Uterus (tissue), 4 donors: ENCODE measurements at places on chromosomes 13 and 19. TPM values are rescaled to one million over a fixed set of nuclear protein-coding genes. Genes with fewer than 3 reads are reported as not detected.
A peak's percentile ranks its signal among the peaks of the same experiment; 100 is the strongest.

DNA sequence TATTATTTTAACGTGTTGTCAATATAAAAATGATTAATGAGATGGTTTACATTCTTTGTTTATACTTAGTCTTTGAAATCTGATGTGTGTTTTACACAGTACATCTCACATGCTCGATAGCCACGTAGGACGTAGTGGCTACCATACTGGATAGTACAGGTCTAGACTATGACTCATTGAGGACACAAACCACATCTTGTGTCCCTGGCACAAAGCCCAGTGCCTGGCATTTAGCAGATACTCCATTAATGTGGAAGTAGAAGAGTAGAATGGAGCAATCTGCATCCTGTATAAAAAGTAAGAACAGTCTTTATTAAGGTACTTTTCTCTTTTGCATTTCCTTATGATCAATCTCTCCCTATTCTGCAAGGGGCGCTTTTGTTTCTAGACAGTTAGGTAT is 49.0 kb upstream of the FRY start:
- DNase-seq: no peak
- no peak overlapping the region for H3K27ac ChIP-seq
- H3K36me3 ChIP-seq: no peaks in the 10 kb centered on the region

DNA sequence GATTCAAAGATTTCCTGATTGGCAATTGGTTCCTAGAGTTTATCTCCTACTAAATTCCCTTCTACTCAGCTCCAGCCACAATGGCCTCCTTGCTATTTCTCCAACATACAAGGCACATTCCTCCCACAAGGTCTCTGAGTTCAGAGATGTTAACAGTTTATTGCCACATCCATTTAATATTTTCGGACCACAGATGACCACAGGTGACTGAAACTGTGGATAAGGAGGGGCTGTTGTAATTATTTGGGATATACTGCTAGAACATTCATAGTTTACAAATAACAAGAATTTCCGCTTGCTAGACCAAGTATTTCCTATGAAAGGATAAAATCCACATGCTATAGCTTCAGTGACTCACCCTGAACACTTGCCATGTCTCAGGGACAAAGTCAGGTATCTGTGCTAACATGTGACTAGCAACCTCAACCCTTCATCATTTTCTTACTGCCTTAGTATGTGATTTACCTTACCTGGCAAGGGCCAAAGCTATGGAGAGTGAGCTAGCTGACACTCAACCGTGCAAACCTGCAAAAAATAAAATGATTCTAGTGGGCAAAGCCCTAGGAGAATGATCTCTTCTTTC is 117.7 kb downstream of the TBC1D4 start:
- no peaks in the 10 kb centered on the region for H3K27me3 ChIP-seq
- H3K27ac ChIP-seq: no peak overlapping the region
- DNase-seq: no peak
- H3K36me3 ChIP-seq: no peaks in the 10 kb centered on the region
- H3K4me3 ChIP-seq: no peak overlapping the region
- peaks cover 5% of the 10 kb centered on the region for H3K4me1 ChIP-seq

GRCh38 chr19:15154002-15154612 is 46.7 kb downstream of the NOTCH3 start:
- H3K4me3 ChIP-seq: no peak overlapping the region
- H3K4me1 ChIP-seq: no peaks in the 10 kb centered on the region
- no peak overlapping the region for H3K27ac ChIP-seq
- no peaks in the 10 kb centered on the region for H3K27me3 ChIP-seq
- no peaks in the 10 kb centered on the region for H3K36me3 ChIP-seq

DNA sequence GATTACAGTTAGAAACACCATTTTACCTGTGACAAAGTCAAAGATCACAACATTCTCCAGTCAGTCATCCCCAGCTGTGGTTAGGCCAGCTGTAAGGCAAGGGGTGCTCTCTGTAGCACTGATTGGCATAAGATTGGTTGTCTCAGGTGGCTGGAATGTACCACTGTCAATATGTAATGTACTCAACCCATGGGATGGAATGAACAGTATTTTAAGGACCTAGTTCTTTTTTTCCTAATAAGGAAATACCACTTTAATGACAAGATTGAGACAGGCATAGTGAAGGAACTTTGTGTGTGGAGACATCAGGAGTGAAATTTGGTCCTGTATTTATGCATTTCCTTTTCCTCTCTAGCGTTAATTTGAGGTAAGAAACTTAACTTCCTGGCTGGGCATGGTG is 310.7 kb downstream of the ITGBL1 start:
- H3K4me1 ChIP-seq: no peaks in the 10 kb centered on the region
- H3K4me3 ChIP-seq: no peak overlapping the region
- H3K27me3 ChIP-seq: no peaks in the 10 kb centered on the region
- DNase-seq: no peak
- H3K36me3 ChIP-seq: no peaks in the 10 kb centered on the region
- H3K27ac ChIP-seq: no peak overlapping the region

DNA sequence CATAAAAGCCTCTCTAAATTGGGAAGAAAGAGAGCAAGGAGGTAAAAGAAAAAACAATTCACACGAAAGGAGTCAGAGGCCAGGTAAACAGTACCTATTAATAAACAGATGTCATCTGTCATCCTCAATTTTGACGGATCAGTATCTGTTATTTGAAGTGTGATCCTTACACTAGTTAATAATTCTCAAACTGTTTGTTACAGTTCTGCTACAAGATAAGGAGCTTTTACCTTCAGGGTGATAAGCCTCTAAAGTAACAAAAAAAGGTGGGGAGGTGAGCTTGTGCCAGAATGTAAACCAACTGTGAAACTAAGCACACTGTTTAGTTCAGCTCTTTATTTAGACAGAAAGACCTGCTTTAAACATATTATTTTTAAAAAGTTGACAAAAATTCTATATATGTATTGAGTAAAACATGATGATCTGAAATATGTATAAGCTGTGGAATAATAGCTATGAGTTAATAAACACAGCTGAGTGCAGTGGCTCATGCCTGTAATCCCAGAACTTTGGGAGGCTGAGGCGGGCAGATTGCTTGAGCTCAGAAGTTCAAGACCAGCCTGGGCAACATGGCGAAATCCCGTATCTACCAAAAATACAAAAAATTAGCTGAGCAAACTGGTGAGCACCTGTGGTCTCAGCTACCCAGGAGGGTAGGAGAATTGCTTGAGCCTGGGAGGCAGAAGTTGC is 48.4 kb upstream of the EBPL start:
- no peaks in the 10 kb centered on the region for H3K27me3 ChIP-seq
- no peak overlapping the region for H3K27ac ChIP-seq
- no peaks in the 10 kb centered on the region for H3K4me1 ChIP-seq
- no peaks in the 10 kb centered on the region for H3K36me3 ChIP-seq

DNA sequence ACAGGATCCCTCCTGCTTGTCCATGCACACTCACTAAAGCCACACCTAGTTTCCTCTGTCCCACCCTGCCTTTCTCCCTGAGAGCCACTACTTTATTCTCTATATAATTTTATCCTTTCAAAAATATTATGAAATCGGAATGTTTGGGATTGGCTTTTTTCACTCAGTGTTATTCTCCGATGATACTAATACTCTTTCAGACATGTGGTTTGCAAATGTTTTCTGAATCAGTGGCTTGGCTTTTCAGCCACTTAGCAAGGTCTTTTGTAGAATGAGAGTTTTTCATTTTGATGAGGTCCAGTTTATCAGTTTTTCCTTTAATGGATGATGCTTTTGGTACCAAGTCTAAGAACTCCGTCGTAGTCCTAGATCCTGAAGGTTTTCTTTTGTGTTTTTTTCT is 11.6 kb downstream of the SPATA13 start:
- H3K27me3 ChIP-seq: no peaks in the 10 kb centered on the region
- DNase-seq: no peak
- no peak overlapping the region for H3K4me3 ChIP-seq
- peaks cover 10% of the 10 kb centered on the region for H3K4me1 ChIP-seq
- no peak overlapping the region for H3K27ac ChIP-seq

DNA sequence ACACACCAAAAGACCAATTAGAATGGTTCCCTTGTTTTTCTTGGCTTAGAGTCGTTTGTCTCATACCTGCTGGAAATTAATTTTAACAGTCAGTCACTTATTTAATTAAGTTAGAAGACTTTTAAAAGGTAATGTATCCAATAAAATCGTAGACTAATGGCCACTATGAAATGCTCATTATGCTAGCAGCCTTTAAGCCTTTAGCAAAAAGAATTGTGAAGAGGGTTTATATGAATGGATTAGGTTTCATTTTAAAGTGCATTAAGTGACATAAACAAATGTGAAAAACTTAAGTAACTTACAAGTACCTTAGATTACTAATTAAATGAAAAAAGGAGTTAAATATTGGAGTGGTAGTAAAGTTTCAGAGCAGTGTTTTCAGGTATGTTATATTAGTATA is 139.6 kb downstream of the RXFP2 start:
- DNase-seq: no peak
- no peak overlapping the region for H3K4me3 ChIP-seq
- no peak overlapping the region for H3K27ac ChIP-seq
- H3K36me3 ChIP-seq: no peaks in the 10 kb centered on the region
- no peaks in the 10 kb centered on the region for H3K4me1 ChIP-seq
- no peaks in the 10 kb centered on the region for H3K27me3 ChIP-seq

DNA sequence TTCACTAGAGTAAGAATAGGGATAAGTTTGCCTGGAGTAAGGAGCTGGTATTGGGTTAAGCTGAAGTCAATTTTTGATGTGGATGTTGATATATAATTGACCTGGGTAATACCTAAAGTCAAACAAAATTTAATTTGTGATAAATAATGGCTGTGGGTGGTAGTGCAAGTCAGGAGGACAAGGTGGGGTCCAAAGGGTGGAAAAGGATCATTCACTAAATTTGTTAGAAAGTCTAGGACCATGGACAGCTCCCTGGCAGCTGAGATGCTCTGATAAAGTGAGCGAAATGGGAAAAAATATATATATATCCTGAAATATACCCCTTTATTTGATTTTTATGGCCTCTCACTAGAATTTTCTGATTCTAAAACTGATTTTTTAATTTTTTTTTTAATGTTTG is 463.5 kb downstream of the GPC6 start:
- no peaks in the 10 kb centered on the region for H3K27me3 ChIP-seq
- no peak overlapping the region for H3K4me3 ChIP-seq

GRCh38 chr13:44506719-44507118 is 69.4 kb downstream of the TSC22D1 start:
- H3K36me3 ChIP-seq: no peaks in the 10 kb centered on the region
- no peak overlapping the region for H3K27ac ChIP-seq
- H3K27me3 ChIP-seq: no peaks in the 10 kb centered on the region
- DNase-seq: no peak
- no peaks in the 10 kb centered on the region for H3K4me1 ChIP-seq
- H3K4me3 ChIP-seq: no peak overlapping the region

DNA sequence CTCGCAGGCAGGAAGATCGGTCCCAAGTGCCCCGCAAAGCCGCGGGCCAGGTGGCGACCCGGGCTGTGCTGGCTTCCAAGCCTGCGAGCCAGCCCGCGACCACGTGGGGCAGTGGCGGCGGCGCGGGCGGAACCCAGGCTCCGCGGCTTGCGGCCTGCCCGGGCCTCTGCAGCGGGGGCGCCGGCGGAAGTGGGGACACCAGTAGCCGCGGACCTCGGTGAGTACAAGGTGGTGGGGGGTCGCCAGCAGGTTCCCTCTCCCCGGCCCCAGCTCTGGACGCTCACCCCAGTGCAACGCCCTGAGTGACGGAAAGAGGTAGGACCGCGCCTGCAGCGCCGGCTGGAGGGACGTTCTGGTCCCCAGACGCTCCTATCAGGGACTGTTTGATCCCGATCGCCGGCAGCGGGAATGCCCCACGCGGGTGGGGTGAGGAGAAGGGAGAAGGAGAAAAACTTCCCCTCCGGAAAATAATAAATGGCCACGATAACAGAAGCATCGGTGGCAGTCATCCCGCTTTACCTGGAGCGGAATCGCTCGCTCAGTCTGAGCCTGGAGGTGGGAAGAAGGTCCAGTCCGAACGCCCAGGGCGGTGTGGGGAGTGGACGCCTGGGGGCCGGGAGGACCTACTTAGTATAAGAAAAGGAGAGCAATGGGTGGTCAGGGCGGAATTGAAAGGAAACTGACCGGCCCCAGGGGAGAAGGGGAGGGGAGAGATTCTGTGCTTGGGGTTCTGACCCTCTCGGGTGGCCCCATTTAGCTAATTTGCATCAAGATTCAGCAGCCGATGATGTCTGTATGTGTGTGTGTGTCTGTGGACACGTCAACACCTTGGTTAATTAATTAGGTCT is at the start of gene GEMIN7:
Gene GEMIN7, plus strand, starts transcription at position 198 of the 848 bp plus-strand sequence. CDS start 10,855 bp downstream, outside the sequence.
- H3K4me3 ChIP-seq: peak within 1 kb of the TSS; percentile 96
- H3K36me3 ChIP-seq: no peaks in the 10 kb centered on the region
- H3K4me1 ChIP-seq: peaks cover 4% of the 10 kb centered on the region
- no peaks in the 10 kb centered on the region for H3K27me3 ChIP-seq

GRCh38 chr13:85631801-85632200 is 167.4 kb downstream of the SLITRK6 start:
- H3K27ac ChIP-seq: no peak overlapping the region
- DNase-seq: no peak
- no peaks in the 10 kb centered on the region for H3K36me3 ChIP-seq
- no peaks in the 10 kb centered on the region for H3K4me1 ChIP-seq

DNA sequence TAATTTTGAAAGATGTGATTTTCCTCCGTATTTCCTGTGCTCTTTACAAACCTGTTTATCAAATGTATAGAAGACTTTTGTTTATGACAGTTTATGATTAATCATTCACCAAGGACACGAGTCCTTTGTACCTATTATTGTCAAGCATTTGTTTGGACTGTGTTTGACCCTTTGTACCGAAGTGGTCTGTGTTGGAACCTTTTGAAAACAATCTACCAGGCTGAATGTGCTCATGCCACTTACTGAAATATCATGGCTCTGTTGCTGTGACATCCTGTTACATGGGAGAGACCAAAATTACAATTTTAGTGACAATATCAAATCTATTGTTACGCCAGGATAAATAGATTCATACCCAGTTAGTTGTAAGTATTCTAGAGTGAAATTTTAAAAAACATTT is 193.6 kb downstream of the IRS2 start:
- H3K27me3 ChIP-seq: no peaks in the 10 kb centered on the region
- DNase-seq: no peak
- no peaks in the 10 kb centered on the region for H3K4me1 ChIP-seq
- no peak overlapping the region for H3K4me3 ChIP-seq
- H3K36me3 ChIP-seq: no peaks in the 10 kb centered on the region
- H3K27ac ChIP-seq: no peak overlapping the region

- no peak for DNase-seq
- no peak overlapping the region for H3K4me3 ChIP-seq
- H3K36me3 ChIP-seq: no peaks in the 10 kb centered on the region
- no peak overlapping the region for H3K27ac ChIP-seq
- H3K27me3 ChIP-seq: no peaks in the 10 kb centered on the region
- H3K4me1 ChIP-seq: no peaks in the 10 kb centered on the region
Measured at GRCh38 chr13:113415825-113416224, 37.5 kb downstream of the ADPRHL1 start.

Gene ERICH4
- total RNA-seq: not detected

Gene CD177
- 1.1 TPM for total RNA-seq

Gene PCDH8
- not detected for total RNA-seq

Gene ADAMTSL5
- total RNA-seq: 3.5 TPM

Gene ENOX1
- 18.7 TPM for total RNA-seq

Gene PABPC3
- not detected for total RNA-seq

Gene PHLDB3
- total RNA-seq: 0.59 TPM

Gene KLK1
- not detected for total RNA-seq

Gene CAPN12
- 8.4 TPM for total RNA-seq

Gene PLVAP
- total RNA-seq: 124 TPM

Gene CYP2A6
- not detected for total RNA-seq

Gene ANKRD24
- 0.64 TPM for total RNA-seq

Gene YJEFN3
- 1.5 TPM for total RNA-seq
